ENCODE measurements at places on chromosomes 6 and 20.

DNA sequence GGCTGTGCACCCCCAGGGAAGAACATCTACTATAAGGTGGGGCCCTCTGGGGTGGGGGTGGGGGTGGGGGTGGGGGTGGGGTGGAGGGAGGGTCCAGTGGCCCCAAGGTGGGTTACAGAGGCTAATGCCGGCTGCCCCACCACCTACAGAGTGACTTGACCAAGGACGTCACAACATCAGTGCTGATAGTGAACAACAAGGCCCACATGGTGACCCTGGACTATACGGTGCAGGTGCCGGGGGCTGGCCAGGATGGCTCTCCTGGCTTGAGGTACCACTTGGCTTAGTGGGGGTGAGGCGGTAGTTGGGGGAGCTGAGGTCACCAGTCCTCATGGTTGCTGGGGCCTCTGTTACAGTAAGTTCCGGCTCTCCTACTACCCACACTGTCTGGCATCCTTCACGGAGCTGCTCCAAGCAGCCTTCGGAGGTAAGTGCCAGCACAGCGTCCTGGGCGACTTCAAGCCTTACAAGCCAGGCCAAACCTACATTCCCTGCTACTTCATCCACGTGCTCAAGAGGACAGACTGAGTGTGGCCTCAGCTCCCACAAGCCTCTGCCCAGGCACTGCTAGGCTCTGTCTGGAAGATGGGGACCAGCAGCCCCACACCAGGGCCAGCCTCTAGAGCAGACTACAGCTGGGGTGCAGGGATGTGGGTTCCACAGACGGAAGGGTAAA lies 2.8 kb downstream of the GNMT start:
- DNase-seq, result no peak

DNA sequence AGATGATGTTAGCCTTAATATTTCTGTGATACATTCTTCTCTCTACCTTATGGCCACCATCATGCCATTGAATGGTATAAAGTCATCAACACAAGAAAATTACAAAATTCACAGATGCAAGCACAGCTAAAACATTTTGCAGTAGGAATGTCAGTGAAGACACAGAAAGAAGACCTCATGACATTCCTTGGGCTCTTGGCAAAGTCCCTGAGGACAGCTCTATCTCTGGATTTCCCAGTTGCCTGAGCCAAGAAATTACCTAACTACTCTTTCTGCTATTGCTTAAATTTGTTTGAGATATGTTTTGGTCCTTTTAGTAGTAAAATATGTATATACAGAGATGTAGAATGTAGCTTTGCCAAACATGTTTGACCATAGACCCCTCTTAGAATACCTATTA lies 201.0 kb upstream of the STXBP5 start:
- no peak for DNase-seq

GRCh38 chr6:39224011-39224410 lies 5.3 kb downstream of the KCNK5 start:
- DNase-seq, result no peak

DNA sequence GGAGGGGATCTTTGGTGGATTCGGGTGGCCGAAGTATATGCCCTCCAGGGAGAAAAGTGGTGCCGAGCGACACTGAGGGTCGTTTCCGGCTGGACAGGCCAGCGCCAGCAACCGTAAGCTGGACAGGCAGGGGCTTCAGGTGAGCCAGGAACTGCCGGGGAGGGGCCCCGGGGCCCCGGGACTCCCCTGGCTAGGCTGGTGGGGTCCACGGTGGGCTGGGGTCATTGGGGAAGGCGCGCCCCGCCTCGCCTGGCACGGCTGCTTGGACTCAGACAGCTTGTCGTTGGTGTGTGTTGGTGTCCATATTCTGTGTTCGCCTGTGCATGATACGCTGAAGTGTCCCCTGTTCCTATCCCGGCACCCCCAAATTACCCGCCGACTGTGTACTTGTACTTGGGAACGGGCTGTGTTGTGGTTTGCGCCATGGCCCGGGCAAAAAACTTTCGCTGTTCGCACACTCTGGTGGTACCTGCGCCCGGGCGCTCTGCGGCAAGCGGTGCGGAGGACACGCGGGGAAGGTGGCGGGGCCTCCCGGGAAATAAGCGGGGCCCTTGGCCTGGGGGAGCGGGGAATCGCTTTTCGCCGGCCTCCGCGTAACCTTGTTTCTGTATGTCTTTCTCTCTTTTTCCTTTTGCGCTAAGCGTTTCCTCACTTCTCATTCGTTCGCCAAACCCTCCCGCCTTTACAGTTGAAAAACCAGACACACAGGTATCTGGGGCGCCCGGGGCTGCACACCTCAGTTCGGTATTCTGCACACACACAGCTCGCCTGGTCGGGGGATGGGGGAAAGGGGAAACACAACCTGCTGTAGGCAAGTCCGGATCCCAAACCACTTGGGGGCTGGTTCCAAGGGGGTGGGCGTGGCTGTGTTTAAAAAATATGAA lies 3.2 kb downstream of the GNAS start:
- no peak for DNase-seq
